Heart left ventricle (tissue), 16 donors: ENCODE measurements at places on chromosomes 4 and X.

DNA sequence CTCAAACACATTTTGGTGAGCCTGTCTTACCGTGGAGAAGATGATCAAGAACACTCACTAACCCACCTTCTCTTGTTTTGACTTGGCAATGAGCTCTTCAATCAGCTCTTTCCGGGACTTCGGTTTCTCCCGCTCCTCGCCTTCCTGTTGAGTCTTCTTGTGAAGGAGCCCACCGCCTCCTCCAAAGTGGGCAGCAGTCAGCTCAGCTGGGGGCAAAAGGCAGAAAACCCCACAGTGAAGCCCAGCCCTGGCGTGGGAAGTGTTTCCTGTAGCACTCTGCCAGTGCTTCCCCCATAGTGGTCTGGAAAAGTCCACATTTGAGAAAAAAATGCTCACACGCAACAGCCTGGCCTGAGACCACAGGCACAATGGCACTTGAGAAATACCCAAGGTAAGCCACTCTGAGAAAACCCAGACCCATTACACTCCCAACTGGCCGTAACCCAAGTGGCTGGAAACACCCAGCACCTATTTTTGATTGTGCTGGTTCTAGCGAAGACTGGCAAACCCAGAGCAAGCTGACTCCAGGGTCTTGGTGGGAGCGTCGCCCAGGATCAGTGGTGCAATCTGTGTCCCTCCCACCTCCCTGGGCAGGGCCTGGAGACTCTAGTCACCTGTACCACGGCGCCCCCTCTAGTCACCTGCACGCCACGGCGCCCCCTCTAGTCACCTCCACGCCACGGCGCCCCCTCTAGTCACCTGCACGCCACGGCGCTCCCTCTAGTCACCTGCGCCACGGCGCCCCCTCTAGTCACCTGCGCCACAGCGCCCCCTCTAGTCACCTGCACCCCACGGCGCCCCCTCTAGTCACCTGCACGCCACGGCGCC lies 8.6 kb downstream of the NOP14 start:
- H3K4me1 ChIP-seq: no peaks in the 10 kb centered on the region
- DNase-seq: no peak
- no peak overlapping the region for H3K4me3 ChIP-seq
- H3K36me3 ChIP-seq: peaks cover 76% of the 10 kb centered on the region

DNA sequence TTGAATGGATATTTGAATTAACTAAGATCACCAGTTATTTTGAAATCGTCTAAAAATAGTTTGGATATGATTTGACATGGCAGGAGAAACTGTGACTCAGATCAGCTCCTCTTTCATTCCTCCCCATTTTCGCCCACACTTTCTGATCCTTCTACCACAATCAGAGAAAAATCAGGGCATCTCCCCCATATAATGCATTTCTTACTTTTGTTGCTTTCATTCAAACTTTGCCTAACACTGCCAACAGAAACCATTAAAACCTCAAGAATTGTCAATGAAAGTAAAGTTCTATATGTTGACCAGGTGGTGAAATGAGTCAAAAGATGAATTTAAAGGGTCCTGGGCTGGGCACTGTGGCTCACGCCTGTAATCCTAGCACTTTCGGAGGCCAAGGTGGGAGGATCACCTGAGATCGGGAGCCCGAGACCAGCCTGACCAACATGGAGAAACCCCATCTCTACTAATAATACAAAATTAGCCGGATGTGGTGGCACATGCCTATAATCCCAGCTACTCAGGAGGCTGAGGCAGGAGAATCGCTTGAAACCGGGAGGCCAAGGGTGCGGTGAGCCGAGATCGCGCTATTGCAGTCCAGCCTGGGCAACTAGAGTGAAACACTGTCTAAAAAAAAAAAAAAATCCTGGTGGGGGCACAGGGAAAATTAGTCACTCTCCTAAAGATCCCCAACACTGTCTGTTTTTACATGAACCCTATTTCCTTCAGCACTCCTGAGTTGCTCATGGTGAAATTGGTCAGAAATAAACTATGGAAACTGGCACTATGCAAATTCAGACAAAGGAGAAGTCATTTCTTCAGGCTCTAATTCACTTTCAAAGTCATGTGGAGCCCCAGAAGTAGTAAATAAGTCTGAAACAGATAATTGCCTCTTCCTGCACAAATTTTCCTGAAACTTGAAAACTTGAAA lies 122.8 kb upstream of the NOCT start:
- H3K4me3 ChIP-seq: no peak overlapping the region
- H3K4me1 ChIP-seq: no peaks in the 10 kb centered on the region
- no peak overlapping the region for H3K27ac ChIP-seq

DNA sequence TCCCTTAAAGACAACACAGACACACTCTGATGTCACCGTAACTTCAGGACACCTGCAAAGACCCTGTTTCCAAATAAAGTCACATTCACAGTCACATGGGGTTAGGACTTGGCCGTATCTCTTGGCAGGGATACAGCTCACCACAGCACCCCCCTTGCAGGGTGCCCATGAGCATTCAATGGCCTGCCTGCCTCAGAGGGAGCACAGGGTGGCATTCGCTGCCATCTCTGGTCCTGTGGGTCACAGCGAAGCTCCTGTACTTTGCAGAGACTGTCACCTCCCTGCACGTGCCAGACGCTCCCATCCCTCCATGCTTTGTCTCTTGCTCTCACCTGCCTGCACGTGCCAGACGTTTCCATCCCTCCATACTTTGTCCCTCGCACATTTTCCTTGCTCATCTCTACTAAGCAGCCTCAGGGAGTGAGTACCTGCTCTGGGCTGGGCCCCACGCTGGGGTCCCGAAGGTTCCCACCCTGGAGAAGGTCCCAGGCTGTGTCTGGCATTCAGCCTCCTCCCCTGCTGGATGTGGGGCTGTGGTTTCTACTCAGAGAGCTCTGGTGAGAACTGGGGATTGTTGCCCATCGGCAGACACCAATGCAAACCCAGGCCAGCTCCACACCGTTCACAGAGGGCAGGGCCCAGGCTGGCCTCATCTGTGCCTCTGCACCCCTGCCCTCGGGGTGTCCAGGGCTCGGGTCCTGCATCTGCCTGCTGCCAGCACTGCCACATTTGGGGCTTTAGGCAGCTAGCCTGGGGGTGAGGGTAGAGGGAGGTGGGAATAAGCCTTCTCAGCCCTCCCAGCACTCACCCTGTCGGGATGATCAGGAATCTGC lies 15.8 kb downstream of the HTRA3 start:
- H3K4me1 ChIP-seq: peaks cover 23% of the 10 kb centered on the region
- no peak overlapping the region for H3K4me3 ChIP-seq
- no peak overlapping the region for H3K27ac ChIP-seq

GRCh38 chrX:153818571-153819383 lies 11.6 kb downstream of the PDZD4 start:
- H3K4me3 ChIP-seq: peak overlapping the region; percentile 29
- H3K27ac ChIP-seq: no peak overlapping the region
- H3K4me1 ChIP-seq: no peaks in the 10 kb centered on the region
- H3K36me3 ChIP-seq: no peaks in the 10 kb centered on the region
- DNase-seq: peak; percentile 33
- no peaks in the 10 kb centered on the region for H3K27me3 ChIP-seq

- no peak overlapping the region for H3K4me3 ChIP-seq
- DNase-seq: no peak
- no peaks in the 10 kb centered on the region for H3K4me1 ChIP-seq
- H3K27me3 ChIP-seq: no peaks in the 10 kb centered on the region
Observed at GRCh38 chr4:186633844-186634243, 78.5 kb upstream of the MTNR1A start.

- no peaks in the 10 kb centered on the region for H3K27me3 ChIP-seq
- H3K4me1 ChIP-seq: no peaks in the 10 kb centered on the region
- peaks cover 6% of the 10 kb centered on the region for H3K36me3 ChIP-seq
- DNase-seq: no peak
Observed at GRCh38 chr4:7032596-7032995, 10.6 kb upstream of the TADA2B start.

DNA sequence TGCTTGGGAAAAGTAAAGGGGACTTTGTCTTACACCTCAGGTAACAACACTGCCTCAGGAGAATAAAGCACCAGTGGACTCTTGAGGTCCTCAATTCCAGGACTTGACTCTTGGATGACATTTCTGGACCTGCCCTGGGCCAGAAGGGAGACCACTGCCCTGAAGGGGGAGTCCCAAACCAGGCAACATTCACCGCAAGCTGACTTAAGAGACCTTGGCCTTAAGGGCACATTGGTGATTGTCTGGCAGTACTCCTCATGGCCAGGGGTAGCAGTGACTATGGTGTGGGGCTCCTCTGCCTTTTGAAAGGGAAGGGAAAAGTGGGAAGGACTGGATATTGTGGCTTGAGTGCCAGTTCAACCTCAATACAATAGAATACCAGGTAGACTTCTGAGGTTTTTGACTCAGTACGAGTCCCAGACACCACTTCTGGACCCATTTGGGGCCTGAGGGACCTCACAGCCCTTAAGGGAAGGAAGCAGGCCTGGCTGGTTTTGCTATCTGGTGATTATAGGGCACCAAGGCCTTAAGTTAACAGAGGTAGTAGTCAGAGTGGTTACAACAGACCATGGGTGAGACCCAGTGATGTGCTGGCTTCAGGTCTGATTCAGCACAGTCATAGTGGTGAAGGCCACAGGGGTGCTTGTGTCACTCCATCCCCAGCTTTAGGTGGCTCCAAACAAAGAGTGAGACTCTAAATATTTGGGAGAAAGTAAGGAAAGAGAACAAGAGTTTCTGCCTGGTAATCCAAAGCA lies 121.2 kb upstream of the TET2 start:
- no peaks in the 10 kb centered on the region for H3K36me3 ChIP-seq
- no peak overlapping the region for H3K27ac ChIP-seq
- H3K4me1 ChIP-seq: no peaks in the 10 kb centered on the region
- no peaks in the 10 kb centered on the region for H3K27me3 ChIP-seq
- no peak overlapping the region for H3K4me3 ChIP-seq
- no peak for DNase-seq
